NT2/D1 (cell line): ENCODE measurements at places on chromosomes 16 and 17.

DNA sequence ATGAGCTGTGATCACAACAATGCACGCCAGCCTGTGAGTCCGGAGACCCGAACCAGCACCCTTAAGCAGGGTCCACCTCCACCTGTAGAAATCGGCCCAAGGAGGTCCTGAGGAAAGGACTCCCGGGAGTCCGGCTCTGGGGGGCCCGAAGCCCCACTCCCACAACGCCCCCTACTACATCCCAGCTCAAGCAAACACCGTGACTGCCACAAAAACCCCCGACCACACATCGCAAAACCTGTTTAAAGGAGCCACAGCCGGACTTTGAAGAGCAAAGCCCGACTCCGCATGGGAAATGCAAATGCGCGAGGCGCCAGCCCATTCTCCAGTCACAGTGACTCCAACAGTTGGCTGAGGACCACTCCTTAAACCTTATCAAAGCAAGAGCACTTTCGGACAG lies 682.4 kb downstream of the KCNJ18 start:
- no peak for DNase-seq

DNA sequence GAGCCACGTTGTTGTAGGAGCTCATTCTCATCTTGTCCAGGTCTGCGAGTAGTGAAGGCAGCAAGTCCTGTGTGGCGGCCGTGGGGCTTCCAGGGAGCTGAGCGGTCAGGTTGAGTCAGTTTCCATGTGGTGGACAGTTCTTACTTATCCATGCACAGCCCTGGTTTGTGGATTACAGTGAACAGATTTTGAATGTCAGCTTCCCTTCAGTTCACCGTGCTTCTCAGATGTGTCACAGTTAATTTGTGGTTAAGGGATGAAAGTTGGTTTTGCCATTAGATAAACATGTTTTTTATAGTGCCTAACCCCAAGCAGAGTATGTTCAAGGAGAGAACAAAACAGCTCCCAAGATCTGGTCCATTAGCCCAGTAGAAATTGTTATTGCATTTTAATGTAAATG lies 103.1 kb downstream of the RPTOR start:
- no peak for DNase-seq

DNA sequence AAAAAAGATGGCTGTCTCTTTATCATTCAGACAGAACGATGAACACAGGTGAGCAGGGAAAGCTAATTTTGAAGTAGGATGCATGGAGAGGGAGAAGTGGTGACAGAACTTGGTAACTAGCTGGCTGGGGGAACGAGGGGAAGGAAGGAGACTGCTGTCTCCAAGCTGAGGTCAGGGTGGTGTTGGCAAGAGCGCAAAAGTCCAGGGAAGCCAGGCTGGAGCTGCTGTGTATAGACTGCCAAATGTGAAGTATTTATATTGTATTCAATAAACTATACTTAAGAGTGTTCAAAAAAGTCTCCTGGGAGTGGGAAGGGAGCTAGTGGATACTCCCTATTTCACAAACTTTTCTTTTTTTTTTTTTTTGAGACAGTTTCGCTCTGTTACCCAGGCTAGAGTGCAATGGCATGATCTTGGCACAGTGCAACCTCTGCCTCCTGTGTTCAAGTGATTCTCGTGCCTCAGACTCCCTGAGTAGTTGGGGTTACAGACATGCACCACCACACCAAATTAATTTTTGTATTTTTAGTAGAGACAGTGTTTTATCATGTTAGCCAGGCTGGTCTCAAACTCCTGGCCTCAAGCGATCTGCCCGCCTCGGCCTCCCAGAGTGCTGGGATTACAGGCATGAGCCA lies 8.2 kb downstream of the TMEM106A start:
- DNase-seq, result no peak

DNA sequence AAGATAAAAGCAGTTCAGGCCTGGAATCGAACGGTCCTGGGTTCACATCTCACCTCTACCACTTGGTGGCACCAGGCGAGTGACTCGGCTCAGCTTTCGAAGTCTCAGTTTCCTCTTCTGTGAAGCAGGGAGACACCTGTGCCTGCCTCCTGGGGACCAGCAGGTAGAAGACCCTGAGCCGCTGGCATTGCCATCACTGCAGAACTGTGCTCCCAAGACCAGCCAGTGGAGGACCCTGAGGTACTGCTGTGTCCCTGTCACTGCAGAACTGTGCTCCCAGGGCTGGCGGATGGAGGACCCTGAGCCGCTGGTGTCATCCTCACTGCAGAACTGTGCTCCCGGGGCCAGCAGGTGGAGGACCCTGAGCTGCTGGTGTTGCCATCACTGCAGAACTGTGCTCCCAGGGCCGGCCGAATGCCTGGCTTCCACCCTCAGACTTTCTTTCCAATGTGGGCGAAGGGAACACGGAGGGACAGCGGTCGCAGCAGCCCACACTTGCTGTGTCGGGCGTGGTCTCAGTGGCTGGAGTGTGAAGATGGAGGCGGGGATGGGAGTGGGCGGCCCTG lies 8.7 kb upstream of the SLC7A5 start:
- no peak for DNase-seq

DNA sequence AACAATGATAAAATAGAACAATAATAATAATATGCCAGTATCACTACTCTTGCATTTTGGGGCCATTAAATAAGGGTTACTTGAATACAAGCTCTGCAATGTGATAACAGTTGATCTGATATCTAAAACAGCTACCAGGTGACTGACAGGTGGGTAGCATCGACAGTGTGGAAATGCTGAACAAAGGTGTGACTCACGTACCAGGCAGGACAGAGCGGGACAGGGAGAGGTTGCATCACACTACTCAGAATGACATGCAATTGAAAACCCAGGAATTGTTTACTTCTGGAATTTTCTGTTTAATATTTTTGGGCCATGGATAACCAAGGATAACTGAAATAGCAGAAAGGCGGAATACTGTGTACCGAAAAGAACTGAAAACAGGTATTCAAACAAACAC lies 15.8 kb upstream of the ZNF19 start:
- no peak for DNase-seq

- DNase-seq, result no peak
Observed at GRCh38 chr17:78429618-78429995, 51.2 kb downstream of the PGS1 start.

- DNase-seq, result no peak
Observed at GRCh38 chr16:49024896-49025295, 256.7 kb downstream of the CBLN1 start.

DNA sequence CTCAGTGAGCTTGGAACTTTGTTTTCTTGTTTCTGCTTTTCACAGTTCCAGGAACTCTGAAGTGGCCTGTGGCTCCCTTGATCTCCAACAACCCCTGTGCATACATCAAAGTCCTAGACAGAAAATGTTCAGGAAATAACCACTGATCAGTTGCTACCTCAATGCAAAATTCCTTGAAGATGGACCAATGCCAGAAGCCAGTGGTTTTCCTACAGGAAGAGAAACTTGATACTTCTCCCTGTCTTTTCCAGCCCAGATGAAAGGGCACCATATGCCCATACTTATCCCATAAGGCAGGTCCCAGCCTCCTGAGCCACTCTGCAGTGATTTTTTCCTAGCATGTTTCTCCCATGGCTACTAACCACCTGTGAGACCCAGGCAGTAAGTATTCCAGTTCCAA lies 12.3 kb upstream of the CDRT4 start:
- DNase-seq, result no peak

- DNase-seq, result no peak
Observed at GRCh38 chr17:28916302-28916934, 13.5 kb upstream of the DHRS13 start.
